Caki2 (cell line): ENCODE measurements at places on chromosomes 5 and 9.
A peak's percentile ranks its signal among the peaks of the same experiment; 100 is the strongest.

- no peak for DNase-seq
These were observed 12.2 kb upstream of the SLC44A1 start for GRCh38 chr9:105232207-105232606.

GRCh38 chr9:134066913-134067851 is 644 bp downstream of the BRD3 start:
- DNase-seq, result peak; percentile 36

GRCh38 chr9:118326326-118326725 is 622.1 kb downstream of the TLR4 start:
- DNase-seq, result peak; percentile 19

- no peak for DNase-seq
These were observed 139.7 kb upstream of the PCA3 start for GRCh38 chr9:76624391-76625048.

DNA sequence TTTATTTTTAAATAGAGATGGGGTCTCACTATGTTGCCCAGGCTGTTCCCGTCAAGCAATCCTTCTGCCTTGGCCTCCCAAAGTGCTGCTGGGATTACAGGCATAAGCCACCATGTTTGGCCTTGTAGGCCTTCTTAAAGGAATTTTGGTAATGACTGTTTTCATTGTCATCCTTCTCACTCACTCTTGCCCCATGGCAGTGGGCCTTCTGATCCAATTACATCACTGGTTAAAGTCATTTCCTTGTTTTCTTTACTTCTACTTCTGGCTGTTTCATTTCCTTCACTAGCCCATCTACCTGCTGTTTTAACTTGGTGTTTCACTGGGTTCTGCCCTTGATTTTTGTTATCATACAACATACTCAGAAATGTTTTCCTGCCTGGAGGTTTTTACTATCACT is 20.1 kb upstream of the NIM1K start:
- DNase-seq, result peak; percentile 30

- DNase-seq, result no peak
These were observed 187.3 kb downstream of the TENT4A start for GRCh38 chr5:6900247-6901227.

GRCh38 chr5:133425222-133425621 is 187.1 kb downstream of the FSTL4 start:
- DNase-seq, result no peak

- DNase-seq, result no peak
These were observed 42.2 kb downstream of the PTPN3 start for GRCh38 chr9:109455861-109456260.

- no peak for DNase-seq
These were observed 221.0 kb upstream of the IER5L start for GRCh38 chr9:129398961-129399633.

- DNase-seq, result no peak
These were observed 98.2 kb upstream of the ALDH1A1 start for GRCh38 chr9:73050887-73051550.

GRCh38 chr5:139037732-139038131 is 160.4 kb downstream of the SIL1 start:
- no peak for DNase-seq
